Progenitor cell of endocrine pancreas (in vitro differentiated cells): ENCODE measurements at places on chromosomes 3 and 15. TPM values are rescaled to one million over a fixed set of nuclear protein-coding genes. Genes with fewer than 3 reads are reported as not detected.

- H3K27me3 ChIP-seq = no peaks in the 10 kb centered on the region
- no peak overlapping the region for H3K27ac ChIP-seq
- no peak for DNase-seq
- H3K4me3 ChIP-seq = no peak overlapping the region
These were observed 11.2 kb downstream of the ANP32A start for GRCh38 chr15:68809517-68809916.

DNA sequence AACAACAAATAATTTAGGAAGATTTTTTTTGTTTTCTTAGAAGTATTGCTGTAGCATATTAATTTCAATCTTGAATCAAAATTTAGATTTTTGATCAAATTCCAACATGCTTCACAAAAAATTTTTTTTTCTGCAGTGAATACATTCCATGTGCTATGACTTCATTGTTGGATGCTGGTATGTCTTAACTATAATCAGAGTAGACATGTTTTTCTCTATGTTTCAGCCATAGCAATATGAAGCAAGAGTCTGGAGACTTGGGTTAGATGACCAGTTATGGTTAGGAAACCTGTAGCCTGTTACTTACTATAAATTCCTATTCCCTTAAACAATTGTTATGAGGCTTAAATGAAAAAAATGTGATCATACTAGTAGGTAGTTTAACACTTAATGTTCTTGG, 176.1 kb upstream of the CHL1 start:
- H3K36me3 ChIP-seq = no peaks in the 10 kb centered on the region
- no peak overlapping the region for H3K4me3 ChIP-seq
- DNase-seq = no peak
- H3K27me3 ChIP-seq = peaks cover 27% of the 10 kb centered on the region
- no peaks in the 10 kb centered on the region for H3K4me1 ChIP-seq
- H3K27ac ChIP-seq = no peak overlapping the region

GRCh38 chr3:52144034-52144795, 10.0 kb downstream of the POC1A start:
- peak; percentile 71 for DNase-seq
- no peaks in the 10 kb centered on the region for H3K4me1 ChIP-seq
- no peaks in the 10 kb centered on the region for H3K27me3 ChIP-seq
- H3K36me3 ChIP-seq = peaks cover 2% of the 10 kb centered on the region

- no peak overlapping the region for H3K27ac ChIP-seq
- DNase-seq = no peak
- H3K4me1 ChIP-seq = peaks cover 6% of the 10 kb centered on the region
- H3K4me3 ChIP-seq = no peak overlapping the region
These were observed 48.7 kb upstream of the MDFIC2 start for GRCh38 chr3:70360979-70361760.

- no peak overlapping the region for H3K27ac ChIP-seq
- DNase-seq = no peak
- no peaks in the 10 kb centered on the region for H3K27me3 ChIP-seq
- no peaks in the 10 kb centered on the region for H3K36me3 ChIP-seq
- no peak overlapping the region for H3K4me3 ChIP-seq
These were observed 465.9 kb upstream of the DPPA4 start for GRCh38 chr3:109803274-109803673.

Gene GBE1
- 10.6 and 10.9 TPM in 2 replicates for total RNA-seq

Gene CYP8B1
- not detected in 2 replicates for total RNA-seq

Gene GRK7
- total RNA-seq = 0.14 TPM in 1 of 2 replicates, not detected in the other

Gene SLC6A11
- 0.19 and 0.22 TPM in 2 replicates for total RNA-seq

Gene TMEM212
- not detected in 2 replicates for total RNA-seq
